Suppressor macrophage treated with lipopolysaccharide for 4 hours (primary cell): ENCODE measurements at places on chromosomes 4 and X.

DNA sequence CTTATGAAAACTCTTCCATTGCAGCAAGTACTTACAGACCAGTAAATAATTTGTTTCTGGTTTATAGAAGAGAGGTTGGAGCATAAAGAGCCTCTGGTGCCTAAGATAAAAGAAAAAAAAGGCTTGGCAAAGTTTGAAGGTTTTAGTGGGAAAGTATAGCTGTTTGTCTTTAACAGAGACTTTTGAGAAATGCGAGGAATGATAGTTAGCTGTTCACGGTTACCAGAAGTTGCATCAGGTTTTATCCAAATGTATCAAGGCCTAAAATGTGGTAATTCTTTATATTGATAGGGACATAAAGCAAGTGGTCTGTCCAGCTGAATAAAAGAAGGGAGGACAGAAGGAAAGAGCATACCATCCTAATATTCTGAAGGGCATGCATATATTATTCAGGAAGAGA, 29.3 kb downstream of the RAP1GDS1 start:
- DNase-seq, result no peak

DNA sequence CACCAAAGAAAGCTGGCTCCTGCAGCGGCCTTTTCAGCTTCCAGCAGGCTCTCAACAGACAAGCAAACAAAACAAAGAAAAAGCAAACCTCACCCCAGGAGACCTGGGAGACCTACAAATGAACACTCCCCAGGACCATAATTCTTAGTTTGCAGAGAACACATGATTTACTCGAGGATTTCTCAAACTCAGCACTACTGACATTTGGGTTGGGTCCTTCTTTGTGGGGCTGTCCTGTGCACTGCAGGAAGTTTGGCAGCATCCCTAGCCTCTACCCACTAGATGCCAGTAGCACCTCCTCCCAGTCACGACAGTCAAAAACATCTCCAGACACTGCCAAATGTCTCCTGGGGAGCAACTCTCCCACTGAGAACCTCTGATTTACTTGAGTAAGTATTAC, 21.9 kb downstream of the APOO start:
- DNase-seq, result no peak

DNA sequence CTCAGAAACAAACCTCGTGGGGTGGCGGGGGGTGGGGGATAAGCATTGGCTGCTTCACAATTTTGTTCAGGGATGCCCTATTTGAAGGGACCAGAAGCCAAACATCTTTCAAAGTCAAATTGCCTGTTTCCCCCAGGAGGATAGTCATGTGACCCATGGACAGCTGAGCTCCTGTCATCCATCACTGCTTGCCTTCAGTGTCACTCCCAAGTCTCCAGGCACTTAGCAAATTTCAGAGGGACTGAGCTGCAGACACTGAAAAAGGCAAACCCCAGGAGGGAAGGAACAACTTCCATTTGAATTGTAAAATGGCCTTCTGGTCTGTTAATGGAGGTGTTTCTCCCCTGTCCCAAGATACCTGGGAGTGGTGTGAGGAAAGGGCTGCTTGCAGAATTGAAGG, 73.4 kb downstream of the FRMPD3 start:
- DNase-seq, result no peak

DNA sequence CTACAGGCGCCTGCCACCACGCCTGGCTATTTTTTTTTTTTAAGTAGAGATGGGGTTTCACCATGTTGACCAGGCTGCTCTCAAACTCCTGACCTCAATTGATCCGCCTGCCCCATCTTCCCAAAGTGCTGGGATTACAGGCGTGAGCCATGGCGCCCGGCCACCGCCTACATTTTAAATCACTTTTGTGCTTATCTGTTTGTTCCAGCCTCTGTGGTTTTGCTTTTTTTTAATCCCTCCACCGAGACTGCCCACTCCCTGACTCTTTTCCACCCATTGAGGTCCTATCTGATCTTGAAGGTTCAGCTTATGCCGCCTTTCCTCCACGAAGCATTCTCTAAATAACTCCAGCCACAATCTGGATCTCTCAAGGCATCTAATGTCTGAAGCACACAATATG, 73.5 kb downstream of the CHRDL1 start:
- DNase-seq, result no peak

DNA sequence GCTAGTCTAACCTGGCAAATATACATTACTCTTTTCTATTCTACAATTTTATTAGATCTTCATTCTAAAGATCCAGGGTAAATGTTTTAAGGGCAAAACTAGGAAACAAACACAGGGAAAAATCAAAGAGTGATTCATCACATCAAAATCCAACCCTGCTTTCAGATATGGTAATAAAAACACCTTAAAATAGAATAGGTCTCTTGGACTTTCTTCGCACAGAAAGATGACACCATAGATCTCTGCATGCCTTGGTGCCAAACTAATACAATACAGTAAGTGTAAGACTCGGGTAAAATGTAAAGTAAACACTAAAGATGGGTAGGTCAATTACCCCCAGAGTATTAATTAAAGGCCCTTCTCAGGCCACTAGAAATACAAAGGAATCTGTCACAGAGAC, 34.2 kb downstream of the LDB2 start:
- DNase-seq, result no peak
